ENCODE measurements at places on chromosomes 12 and 14.

DNA sequence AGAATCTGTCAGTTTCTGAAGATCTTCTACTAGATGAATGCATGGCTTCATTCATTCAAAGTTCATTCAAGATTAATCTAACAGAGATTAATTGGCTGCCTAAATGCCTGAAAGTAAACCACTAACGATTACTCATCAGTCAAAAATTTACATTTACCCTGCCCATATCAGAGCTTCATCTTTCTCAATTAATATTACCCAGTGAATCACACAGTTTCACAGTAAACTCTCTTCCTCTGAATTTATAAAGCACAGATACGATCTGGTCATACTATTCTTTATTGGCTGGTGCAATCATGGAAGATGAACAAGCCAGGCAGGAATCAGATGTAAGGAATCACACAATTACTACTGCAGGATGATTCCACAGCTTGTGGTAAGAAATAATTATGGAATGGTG, 377.7 kb downstream of the SLC16A7 start:
- no peak for DNase-seq

GRCh38 chr12:61920230-61920629, 340.0 kb upstream of the USP15 start:
- no peak for DNase-seq

DNA sequence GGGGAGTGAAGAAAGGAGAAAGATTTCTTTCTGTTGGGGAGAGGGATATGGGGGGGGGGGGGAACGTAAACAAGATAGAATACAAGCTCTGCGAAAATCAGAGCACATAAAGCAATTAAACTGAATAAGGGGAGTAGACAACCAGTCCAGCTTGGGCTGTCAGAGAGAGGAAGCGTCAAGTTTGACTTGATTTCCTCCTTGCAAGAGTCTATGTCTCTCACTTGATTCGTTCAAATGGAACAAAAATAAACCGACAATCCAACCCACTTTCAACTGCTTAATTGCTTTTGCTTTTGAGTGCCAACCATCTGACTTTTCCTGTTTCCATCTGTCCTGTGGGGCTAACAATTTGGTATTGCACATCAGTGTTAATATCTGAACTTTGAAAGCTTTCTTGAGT, 942 bp downstream of the SYT1 start:
- no peak for DNase-seq

DNA sequence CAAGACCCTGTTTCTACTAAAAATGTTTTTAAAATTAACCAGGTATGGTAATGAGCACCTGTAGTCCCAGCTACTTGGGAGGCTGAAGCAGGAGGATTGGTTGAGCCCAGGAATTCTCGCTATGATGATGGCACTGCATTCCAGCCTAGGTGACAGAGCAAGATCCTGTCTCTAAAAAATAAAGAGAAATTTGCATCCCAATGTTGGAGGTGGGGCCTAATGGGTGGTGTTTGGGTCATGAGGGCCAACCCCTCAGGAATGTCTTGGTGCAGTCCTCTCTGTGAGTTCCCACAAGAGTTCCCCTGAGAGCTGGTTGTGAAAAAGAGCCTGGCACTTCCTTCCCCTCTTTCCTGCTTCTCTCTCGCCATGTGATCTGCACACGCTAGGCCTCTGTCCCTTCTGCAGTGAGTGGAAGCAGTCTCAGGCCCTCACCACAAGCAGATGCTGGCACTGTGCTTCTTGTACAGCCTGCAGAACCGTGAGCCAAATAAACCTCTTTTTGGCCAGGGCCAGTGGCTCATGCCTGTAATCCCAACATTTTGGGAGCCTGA, 11.3 kb downstream of the ACOT6 start:
- DNase-seq, result no peak

DNA sequence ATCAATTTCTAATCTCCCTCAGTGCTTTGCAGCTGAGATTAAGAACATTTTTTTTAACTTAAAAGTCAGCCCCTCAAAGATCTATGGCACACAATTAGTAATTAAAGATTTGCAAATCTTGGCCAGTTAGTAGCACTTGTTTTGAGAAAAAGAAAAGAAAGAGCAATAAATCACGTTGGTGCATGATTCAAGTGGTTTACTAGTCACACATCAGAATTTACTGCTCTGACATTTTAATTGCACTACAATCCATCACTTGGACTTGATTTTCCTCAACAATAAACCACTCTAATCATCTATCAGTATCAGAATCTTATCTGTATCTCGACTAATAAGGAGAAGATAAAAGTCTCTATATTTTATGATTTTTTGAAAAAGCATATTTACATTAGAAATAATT, 154.3 kb downstream of the HELB start:
- no peak for DNase-seq

DNA sequence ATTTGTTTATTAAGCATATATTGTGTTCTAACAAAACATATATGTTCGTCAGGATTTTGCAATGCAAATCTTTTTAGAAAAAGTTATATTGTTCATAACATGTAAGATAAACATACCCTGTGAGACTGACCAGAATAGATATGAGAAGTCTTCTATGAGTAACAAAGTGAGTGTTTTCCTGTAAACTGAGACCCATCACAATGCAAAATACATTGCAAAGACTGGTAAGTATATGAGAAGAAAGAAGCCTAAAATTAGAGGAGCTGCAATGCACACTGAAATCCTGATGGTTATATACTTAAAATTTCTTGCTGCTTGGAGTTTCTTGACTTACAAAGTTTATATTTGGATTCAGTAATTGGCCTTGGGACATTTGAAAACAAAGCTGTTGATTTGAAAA, 6.0 kb downstream of the HMGA2 start:
- no peak for DNase-seq

DNA sequence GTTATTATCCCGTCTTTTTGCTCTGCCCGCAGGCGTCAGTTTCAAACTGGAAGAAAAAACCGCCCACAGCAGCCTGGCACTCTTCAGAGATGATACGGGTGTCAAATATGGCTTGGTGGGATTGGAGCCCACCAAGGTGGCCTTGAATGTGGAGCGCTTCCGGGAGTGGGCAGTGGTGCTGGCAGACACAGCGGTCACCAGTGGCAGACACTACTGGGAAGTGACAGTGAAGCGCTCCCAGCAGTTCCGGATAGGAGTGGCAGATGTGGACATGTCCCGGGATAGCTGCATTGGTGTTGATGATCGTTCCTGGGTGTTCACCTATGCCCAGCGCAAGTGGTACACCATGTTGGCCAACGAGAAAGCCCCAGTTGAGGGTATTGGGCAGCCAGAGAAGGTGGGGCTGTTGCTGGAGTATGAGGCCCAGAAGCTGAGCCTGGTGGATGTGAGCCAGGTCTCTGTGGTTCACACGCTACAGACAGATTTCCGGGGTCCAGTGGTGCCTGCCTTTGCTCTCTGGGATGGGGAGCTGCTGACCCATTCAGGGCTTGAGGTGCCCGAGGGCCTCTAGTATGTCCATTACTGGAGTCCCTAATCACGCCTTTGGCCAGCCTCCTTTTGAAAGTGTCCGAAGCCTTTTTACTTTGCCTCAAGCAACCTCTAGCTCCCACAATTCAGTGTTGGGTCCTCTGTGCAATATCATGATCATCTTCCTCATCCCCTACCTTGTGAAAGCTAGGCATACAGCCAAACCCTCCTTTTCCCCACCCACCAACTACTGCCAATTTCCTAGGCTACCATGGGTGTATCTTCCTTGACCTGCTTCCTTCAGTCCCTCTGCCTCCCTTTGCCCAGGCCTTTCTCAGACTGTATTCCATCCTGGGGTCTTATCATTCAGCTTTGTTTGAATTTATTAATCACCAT, 891 bp downstream of the SPRYD4 start:
- no peak for DNase-seq

DNA sequence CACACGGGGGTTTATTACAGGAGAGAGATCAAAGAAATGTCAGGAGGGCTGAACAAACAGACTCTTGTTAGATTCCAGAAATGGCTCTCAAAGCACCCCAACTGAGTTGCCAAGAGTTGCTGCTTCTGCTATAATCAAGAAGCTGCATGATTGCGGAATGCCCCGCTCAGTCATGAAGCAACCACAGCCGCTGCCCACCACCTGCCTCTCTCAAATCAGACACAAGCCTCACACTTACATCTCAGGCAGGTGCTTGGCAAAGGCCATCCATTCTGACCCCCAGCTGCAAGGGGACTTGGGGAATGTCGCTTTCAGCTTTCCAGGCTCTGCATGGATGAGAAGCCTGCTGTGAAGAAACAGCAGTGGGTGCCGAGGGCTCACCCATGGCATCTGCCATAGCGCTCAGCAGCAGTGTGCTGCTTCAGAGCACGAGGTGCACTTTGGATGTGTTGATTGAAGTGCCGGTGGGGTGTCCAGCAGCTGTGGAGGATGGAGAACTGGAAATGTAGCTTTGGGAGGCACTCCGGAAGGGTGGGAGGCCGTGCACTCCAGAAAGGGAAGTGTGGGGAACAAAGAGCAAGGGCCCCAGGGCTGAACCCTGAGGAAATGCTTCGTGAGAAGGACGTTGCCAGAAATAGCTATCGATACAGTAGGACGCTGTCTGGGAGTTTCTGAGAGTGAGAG, 37.7 kb downstream of the LRRC74A start:
- DNase-seq, result peak; percentile 55

DNA sequence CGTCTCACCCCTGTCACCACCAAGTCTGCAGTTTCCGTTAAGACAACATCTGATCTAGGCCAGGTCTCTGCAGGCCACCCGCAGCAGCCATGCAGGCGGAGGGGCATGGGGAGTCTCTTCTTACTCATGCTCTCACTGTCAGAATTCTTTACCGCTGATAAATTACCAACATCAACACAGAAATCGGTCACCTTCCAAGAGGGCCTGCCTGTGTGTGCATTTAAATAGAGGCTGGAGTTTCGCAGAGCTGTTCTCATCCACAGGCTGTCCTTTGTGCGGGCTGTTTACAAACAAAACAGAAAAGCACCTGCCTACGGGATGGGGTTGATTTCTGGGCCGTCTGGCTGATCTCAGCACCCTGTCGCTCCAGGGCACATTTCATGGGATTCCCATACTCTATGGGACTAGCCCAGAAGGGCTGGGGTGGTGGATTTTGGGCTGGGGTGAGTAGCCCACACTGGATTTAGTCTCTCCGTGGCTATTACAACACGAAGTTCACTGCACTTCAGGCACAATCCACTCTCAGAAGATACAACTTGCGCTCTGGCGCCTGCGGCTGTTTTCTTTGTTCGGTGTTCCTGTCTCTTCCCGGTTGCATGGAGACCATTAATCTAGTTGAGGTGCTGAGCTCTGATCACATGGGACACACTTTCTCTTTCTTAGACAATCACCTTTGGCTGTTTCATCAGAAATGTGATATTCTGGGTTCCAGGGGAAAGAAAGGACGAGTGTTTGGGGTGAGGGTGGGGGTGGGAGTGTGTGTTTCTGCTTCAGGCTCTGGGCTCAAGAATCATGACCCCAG, 331.1 kb downstream of the GLT1D1 start:
- no peak for DNase-seq

DNA sequence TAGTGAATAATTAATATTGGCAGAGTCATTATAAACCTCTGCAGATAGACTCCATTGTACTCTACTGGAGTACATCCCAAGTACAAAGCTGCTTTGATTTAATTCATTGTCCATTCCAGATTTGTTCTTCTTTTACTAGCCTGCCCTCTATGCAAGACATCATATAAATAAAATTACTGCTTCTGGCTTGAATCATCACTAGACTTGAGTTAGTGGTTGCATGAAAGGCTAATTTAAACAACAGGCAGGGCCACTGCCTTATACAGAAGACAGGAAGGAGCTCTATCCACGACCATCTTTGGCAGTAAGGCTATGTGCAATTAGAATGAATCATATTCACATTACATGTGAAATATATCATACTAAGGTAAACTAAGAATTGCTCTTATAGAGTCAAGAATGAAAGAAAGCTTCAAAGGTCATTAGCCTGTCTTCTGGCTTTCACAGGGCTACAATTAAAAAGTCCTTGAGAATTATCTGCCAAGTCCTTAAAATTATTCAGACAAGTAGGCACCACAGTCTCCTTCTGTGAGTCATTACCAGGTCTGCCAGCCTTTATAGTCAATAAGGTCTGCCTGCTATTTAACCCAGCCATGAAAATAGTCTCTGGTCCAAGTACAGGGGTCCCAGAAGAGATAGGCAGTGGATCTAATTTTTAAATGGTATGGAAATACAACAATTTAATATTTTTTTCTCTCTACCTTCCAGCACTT, 631.8 kb downstream of the TMTC2 start:
- DNase-seq, result no peak

- DNase-seq, result no peak
These were observed 175.9 kb upstream of the KITLG start for GRCh38 chr12:88756153-88756552.

DNA sequence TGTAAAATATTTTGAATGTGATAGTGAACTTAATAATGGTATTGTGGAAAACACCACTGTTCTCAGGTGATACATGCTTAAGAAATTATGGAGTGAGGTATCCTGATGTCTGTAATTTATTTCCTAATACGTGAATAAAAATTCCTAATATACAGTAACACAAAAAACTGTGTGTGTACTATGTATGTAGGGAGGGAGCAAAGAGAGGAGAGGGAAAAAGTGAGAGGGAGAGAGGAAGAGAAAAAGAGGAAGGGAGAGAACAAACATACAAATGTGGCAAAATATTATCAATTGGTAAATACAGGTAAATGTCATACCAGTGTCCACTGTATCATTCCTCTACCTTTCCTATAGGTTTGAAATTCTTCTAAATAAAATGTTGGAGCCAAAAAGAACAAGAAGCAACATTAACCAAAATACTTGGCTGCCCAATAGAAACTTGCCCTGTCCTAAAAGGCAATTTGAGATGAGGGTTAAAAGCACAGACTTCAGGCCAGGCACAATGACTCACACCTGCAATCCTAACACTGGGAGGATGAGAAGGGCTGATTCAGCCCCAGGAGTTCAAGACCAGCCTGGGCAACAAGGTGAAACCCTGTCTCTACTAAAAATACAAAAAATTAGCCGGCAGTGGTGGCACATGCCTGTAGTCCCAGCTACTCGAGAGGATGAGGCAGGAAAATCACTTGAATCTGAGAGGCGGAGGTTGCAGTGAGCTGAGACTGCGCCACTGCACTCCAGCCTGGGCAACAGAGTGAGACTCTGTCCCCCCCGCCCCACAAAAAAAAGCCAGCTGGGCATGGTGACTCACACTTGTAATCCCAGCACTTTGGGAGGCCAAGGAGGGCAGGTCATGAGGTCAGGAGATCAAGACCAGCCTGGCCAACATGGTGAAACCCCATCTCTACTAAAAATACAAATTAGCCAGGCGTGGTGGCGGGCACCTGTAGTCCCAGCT, 14.5 kb downstream of the R3HDM2 start:
- DNase-seq, result no peak

- peak; percentile 52 for DNase-seq
These were observed 174.7 kb downstream of the SSPN start for GRCh38 chr12:26370098-26370497.
